ENCODE measurements at places on chromosomes 13 and 19.
A peak's percentile ranks its signal among the peaks of the same experiment; 100 is the strongest.

DNA sequence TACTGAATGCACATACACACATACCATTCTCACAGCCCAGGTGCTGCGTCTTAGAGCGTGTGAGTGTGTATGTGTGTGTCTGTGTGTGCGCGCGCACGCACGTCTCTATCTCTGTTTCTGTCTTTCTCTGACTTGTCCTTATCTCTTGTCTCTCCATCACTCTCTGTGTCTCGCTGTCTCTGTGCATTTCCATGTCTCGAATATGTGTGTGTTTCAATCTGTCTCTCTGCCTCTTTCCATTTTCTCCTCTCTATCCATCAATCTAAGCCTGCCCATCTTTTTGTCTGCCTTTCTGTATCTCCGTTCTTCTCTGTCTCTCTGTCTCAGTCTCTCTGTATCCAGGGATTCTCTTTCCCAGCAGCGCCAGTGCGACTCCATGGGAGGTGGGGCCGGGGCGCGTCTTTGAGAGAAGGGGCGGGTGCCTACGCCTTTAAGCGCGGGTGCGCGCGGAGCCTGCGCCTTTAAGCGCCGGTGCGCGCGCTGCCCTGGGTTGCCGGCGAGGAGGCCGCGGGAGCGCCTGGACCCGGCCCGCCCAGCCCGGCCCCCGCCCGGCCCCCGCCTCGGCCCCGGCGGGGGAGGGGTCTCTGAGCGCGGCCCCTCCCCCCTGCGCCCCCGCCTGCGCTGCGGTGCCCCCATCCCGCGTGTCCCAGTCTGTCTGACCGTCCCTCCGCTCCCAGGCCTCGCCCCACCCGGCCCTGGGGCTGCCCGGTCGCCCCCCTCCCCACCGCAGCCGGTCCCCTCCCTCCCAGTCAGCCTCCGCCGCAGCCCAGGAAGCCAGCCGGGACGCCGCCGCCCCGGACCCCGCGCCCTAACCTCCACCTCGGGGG lies at the start of gene LRFN3:
LRFN3 (plus strand) TSS at position 464 of the 827 bp plus-strand sequence. CDS start 3,052 bp downstream, outside the sequence.
- DNase-seq, result peak; percentile 64

- DNase-seq, result no peak
Observed at GRCh38 chr13:86862137-86862536, 809.0 kb upstream of the SLITRK5 start.

DNA sequence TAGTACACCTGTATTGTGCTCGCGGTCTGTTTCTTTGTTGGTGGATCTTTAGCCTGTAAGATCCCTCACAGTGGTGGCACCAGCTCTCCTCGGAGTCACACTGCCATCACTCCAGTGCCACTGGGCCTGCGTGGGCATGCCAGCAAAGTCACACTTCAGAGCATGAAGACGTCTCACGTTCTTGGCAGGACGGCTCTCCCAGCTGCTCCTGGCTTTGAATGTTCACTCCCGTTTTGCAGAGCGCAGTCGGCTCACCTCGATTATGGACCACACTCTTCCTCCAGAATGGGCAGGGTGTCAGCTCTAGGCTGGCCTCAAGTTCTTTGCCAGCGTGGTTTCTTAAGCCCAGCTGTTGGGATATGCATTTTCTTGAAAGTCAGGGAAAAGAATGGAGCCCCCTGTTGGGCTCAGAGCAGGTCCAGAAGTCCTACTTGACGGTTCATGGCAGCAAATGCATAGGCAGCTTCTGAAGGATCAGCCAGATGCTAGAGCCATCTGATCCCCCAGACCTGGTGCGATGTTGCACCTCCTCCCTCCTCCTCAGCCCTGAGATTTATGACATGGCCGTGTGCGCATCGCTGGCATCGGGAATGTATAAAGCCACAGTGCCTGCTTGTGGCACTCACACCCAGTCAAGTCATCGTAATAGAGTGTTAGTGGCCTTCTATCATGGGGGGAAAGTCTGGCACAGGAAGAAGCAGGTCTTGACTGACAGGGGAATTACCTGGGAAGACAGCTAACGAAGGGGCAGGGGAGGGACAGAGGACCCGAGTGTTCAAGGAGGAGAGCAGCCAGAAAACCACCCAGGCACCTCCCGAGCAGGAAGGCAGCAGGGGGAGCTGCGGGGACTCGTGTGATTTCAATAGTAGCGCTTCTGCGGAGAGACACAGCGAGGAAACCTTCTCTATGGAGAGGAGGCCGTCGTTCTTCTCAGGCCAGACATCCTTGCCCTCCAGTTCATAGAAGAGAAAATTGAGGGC lies 40.2 kb upstream of the NPAS1 start:
- DNase-seq, result no peak

GRCh38 chr19:45423033-45423588 lies 606 bp downstream of the ERCC1 start:
- no peak for DNase-seq

- no peak for DNase-seq
Observed at GRCh38 chr13:61138857-61139256, 276.8 kb downstream of the PCDH20 start.

DNA sequence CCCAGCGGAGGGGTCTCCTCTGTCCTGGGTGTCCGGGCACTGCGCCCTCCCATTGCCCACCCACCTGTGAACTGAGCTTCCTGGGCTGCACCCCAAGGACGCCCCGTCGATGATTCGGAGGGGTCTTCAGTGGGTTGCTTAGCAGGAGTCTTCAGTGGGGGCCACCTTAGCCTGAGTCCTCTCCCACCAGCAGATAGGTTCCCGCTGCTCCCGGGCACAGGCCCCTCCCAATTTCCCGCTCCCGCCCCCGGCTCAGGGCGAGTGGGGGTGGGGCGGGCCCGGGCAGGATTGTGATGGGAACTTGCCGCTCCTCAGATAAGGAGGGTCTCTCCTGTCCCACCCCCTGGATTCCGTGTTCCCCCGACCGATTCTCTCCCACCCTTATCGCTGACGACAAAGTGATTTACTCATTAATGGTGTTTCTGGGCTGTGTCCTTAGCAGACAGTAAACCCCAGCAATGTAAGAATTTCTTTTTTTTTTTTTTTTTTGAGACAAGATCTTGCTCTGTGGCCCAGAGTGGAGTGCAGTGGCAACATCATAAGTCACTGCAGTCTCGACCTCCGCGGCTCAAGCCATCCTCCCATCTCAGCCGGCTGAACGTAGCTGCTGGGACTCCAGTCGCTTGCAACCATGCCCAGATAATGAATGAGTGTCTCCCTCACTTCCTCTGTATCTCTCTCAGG lies 655 bp upstream of the S1PR5 start:
- no peak for DNase-seq

DNA sequence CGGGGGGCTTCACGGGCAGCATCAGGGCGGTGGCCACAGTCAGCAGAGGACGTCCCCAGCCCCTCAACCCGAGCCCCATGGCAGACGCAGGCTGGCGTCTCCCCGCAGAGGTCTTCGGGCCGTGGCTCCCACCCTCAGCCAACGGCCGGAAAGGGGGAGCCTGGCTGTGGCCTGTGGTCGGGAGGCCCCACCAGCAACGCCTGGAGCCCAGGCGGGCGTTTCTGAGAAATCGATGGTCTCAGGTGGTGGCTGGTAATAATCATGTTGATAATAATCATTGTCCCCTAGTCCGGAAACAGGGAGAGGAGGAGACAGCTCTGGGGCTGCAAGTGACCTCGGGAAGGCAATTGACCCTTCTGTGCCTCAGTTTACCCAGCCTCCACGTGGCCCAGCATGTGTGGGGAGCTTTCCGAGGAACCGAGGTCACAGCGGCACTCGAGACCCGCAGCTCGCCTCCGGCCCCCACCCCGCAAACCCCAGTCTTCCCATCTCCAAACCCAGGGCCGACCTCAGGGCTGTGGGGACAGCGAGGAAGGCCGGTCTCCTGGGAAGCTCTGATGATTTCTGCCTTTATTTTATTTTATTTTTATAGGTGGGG lies at the start of gene PRSS57:
PRSS57 (minus strand) TSS at position 101 of the 598 bp plus-strand sequence; CDS start at position 79, 22 bp downstream.
- DNase-seq, result no peak

All from activated naive CD4-positive, alpha-beta T cell treated with Interleukin-2 at 50 U/mL for 16 hours (primary cell).